ENCODE measurements at places on chromosomes 11 and 22.
A peak's percentile ranks its signal among the peaks of the same experiment; 100 is the strongest.

DNA sequence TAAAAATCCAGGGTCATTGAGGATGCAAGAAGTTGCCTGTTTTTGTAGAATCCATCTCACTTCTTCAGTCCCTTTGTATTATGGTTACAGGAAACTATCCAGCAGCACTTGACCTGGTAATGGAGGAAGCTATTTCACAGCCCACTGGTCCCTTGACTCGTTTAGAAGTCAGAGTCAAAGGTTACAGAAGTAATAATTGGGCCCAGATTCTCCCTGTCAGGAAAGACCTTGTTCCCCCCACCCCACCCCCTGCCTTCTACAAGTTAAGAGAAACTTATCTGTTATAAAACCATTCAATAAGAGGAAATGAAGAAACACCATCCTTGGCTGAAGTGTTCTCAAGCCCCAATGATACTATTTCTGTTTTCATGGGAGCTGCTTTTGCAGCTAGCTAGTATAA lies 65.8 kb downstream of the CSTPP1 start:
- DNase-seq = no peak

- DNase-seq = peak; percentile 25
These were observed 51.5 kb downstream of the ALG9 start for GRCh38 chr11:111819829-111820237.

DNA sequence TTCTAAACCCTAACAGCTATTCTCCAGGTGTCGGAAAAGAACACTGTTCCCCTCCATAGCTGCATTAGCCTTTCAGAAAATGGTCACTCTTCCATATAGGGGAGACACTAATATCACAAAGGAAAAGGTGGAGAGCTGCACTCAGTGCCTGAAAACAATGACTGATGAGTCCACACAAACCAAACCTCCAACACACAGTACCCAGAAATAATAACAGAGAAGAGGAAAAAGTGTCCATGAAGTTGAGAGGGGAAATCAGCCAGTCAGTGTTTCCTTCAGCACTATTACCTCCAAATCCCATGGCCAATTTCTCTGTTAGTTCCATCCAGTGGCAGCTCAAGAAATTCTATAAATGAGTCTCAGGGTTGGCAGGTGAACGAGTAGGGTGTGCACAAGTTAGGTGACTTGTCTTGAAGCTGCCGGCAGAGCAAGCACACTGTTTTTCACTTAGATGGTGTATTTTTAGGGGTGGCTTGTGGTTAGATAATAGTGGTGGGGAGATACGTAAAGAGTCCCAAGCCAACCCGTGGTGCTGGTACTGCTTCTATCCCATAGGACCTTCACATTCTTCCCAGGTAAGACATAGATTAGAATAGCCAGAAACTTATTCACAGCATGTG lies 84.5 kb upstream of the CHRM4 start:
- DNase-seq = no peak

- no peak for DNase-seq
These were observed 90.2 kb downstream of the PLEKHA7 start for GRCh38 chr11:16923987-16924386.

- peak; percentile 53 for DNase-seq
These were observed 89.2 kb downstream of the GALNT18 start for GRCh38 chr11:11532574-11532973.

- no peak for DNase-seq
These were observed 2.4 kb downstream of the FADS1 start for GRCh38 chr11:61814247-61814957.

GRCh38 chr11:46529095-46529905 lies 64.5 kb downstream of the AMBRA1 start:
- peak; percentile 33 for DNase-seq

- DNase-seq = no peak
These were observed 81.5 kb upstream of the PPARA start for GRCh38 chr22:46068593-46069491.

DNA sequence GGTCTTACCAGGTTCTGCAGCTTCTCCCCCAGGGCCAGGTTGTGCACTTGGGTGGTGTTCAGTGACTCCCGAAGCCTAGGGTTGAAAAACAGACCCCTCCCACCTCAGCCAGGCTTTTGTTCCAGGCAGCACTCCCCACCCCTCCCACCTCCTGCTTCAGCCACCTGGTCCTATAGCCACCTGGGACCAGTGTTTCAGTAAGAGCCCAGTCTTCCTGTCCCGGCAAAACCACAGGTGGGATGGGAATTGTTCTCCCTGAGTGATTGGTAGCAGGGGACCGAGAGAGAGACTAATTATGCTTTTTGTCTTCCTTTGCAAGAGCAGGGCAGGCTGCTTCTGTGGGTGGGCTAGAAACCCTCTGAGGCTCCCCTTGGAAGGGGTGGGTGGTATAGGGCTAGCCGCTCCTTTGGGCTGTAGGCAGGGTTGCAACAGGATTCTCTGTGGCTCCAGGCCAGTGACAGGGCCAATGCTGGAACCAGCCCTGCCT lies 8.5 kb upstream of the NAALADL1 start:
- no peak for DNase-seq

All from NCI-H2029 treated with DMSO at 0.1 percent for 48 hours (cell line).